ENCODE measurements at places on chromosomes 11 and 22. TPM values are rescaled to one million over a fixed set of nuclear protein-coding genes. Genes with fewer than 3 reads are reported as not detected.

DNA sequence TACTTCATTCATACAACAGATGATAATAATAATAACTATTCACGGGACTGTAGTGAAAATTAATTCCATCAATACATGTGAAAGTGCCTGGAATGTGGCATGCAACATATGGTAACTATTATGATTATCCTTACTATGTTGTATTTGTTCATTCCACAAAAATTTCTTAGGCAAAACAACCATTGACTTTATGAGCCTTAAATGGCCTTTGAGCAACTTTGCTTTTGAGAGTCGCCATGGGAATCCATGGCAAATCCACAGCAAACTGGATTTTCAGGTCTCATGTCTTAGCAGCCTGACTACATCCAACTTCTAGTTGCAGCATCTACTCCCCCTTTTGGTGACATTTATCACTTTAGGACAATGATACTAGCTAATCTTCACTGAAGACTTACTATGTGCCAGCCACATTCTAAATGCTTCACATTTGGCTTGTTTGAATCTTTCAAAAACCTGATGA, 56.8 kb downstream of the SLC1A2 start:
- no peak for DNase-seq

DNA sequence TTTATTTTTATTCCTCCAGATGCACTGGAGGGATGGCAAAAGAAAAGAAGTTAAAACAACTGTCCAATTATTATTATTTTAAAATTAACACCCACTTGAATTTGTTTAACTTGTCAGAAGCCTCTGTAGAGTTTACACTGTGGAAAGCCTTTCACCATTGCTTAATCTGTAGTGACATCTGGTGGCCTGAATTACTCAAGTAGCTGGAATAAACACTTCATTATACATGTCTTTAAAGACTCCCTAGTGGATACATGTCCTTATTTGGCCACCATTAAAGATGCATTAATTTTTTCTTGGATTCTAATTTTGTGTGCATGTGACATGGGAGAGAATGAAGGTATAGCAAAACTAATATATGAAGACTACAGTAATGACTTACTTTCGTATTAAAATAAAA, 1496.5 kb downstream of the FAM181B start:
- no peak for DNase-seq

GRCh38 chr11:118152552-118153471, at the start of gene SCN4B:
TSS of gene SCN4B (minus strand) at chr11:118152823. CDS start at chr11:118152673, 150 bp downstream.
- no peak for DNase-seq

DNA sequence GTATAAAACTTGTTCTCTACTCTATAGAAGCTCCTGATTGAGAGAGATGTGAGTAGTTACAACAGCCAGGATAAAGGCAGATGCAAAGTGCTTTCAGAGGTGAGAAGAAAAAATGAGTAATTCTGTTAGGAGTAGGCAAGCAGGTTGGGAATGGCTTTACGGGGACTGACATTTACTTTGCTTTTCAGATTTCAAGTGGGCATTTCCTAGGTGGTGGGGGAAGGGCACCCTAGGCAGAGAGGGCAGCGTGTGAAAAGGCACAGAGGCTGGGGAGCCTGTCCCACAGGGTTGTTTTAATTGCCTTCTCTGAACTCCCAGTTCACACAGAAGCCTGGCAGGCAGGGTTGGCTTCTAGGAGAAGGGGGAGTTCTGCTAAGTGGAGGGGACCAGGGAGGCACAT, 106.5 kb downstream of the NAV2 start:
- no peak for DNase-seq

DNA sequence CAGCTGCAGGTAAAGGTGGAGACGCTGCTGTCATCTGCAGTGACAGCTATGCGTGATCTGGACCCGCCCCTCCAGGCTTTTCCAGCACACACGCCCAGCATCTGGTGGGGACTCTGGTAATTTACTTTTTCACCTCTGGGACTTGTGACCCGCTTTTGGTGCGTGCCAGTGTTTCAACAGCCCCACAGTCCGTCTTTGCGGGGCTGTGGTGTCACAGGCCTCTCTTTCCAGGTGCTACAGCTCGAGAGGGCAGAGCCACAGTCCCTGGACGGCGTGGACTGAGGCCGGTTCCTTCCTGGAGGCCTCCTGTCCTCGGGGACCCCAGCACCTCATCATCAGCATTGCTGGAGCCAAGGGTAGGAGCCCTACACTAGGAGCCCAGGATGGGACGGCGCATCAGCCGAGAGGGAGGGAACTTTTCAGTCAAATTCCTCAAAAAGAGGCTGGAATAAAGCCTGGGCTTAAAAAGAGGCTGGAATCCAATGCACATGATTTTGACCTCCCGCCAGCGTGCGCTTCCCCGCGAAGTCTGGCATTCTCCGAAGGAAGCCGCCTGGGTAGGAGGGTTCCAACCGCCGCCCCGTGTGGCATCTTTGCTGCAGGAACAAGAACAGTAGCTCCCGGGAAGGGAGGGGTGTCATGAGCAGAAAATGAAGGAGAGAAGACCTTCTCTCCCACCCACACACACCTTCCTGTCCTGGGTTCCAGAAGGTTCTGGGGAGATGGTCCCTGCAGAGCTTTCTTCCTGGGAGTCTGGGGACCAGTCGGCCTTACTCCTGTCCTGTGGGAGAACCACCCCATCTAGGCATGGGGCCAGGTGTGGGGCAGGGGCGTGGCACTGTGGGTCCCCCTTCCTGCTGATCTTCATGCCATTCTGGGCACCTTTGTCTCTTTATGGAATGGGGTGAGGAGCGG, 25.7 kb upstream of the KRTAP5-7 start:
- no peak for DNase-seq

- no peak for DNase-seq
Measured at GRCh38 chr11:127472505-127472904, 471.9 kb upstream of the KIRREL3 start.

DNA sequence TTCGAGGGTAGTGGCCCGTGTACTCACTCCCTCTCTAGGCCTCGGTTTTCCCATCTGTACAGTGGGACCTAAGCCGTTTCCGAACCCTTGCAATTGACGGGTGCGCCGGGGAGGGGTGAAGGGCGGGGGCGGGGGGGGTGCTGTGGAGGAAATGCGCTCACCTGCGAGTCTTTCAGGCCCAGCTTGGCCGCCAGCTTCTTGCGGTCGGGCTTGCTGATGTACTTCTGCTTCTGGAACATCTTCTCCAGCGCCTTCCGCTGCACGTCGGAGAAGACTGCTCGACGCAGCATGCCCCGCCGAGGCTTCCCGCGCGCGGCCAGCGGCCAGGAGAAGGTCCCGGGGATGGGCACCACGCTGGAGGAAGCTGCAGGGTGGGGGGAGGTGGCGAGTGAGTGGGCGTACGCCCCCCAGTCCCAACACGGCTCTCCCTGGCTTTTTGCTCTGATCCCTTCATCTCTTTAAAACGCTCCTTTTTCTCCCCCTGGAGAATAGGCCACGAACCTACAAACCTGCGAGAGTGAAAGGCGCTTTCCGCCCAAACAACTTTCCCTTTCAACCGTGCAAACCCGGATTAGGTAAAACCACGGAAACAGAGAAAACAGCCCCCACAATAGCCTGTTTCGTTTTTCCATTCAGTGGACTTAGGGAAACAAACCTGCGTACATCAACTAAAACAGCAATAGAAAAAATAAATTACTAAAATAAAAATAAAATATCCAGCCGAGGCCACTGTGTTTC, 3.2 kb downstream of the DBX1 start:
- peak; percentile 53 for DNase-seq

- DNase-seq: peak; percentile 35
Measured at GRCh38 chr11:61955422-61956135, 5.4 kb downstream of the BEST1 start.

- no peak for DNase-seq
Measured at GRCh38 chr11:36251823-36252222, 37.4 kb downstream of the COMMD9 start.

DNA sequence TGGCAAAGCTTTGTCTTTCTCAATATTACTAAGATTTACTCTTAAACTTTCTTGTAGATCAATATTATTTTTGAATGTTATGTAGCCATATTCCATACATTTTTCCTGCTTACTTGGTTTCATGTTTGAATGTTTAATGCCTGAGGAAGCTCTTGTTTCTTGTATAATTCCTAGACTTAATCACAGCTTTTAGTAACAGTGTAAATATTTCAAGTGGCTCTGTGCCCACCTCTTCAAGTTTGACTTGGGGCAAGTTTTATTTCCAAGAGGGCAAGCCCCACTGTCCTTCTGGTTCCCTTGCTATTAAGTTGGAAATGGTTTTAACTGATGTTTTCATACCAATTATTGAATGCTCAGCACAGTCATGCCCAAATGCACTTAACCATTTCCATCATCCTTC, 1004.1 kb downstream of the OPCML start:
- DNase-seq: no peak

DNA sequence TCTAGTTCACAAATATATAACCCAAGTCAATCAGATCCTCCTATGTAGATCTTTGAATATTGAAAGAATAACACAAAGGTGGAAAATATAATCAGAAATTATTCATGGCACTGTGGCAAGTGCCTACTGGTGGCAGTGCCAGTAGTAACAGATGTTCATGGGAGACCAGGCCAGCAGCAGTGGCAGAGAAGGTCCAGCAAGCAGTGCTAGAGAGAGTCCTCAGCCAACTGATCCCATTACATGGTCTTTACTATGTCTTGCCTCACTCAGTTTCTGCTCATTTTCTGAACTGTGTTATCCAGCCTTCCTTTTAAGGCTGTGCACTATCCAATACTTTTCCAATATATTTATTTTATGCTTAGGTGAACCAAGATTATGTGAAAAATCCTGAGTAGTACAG, 124.9 kb downstream of the MRTFA start:
- DNase-seq: no peak

GRCh38 chr11:44271286-44271685, 38.7 kb downstream of the ALX4 start:
- DNase-seq: no peak

DNA sequence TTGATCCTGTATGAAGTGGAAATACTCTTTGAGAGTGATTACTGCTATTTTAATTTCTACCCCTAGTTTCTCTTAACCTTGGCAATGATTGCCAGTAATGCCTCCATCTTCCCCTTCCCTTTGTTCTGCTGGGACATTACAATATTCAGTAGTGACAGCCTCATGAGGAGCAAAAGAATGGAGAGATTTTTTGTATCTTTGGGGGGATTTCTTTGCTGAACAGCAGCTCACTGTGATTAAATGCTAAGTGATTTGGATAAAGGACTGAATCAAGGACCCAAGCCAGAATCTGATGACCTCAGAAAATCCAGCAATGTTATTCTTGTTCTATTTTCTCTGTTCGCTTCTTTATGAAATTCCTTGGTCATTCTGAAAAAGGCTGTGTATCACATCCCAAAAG, 7.0 kb upstream of the SLC1A2 start:
- no peak for DNase-seq

- DNase-seq: no peak
Measured at GRCh38 chr11:19919050-19919561, 206.5 kb downstream of the NAV2 start.

GRCh38 chr11:43486141-43486540, 127.4 kb downstream of the TTC17 start:
- no peak for DNase-seq

DNA sequence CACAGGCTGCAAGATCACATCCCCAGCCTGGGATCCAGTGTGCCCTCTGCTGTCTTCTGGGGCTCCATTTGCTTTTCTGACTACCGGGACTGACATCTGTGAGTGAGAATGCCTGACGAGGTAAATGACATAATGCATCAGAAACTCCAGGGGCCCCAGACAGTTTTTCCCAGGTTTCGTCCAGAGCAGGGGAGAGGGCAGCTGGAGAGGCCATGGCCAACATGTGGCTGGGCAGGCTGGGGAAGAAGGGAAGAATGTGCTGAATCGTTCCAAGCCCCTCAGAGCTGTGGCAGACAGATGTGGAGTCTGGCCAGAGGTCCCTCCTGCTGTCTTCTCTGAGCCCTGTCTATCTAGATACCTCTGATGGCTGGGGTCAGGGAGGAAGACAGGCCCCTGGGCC, 163.9 kb downstream of the TRIM29 start:
- no peak for DNase-seq

GRCh38 chr22:49554296-49554625, 273.4 kb downstream of the BRD1 start:
- DNase-seq: no peak

DNA sequence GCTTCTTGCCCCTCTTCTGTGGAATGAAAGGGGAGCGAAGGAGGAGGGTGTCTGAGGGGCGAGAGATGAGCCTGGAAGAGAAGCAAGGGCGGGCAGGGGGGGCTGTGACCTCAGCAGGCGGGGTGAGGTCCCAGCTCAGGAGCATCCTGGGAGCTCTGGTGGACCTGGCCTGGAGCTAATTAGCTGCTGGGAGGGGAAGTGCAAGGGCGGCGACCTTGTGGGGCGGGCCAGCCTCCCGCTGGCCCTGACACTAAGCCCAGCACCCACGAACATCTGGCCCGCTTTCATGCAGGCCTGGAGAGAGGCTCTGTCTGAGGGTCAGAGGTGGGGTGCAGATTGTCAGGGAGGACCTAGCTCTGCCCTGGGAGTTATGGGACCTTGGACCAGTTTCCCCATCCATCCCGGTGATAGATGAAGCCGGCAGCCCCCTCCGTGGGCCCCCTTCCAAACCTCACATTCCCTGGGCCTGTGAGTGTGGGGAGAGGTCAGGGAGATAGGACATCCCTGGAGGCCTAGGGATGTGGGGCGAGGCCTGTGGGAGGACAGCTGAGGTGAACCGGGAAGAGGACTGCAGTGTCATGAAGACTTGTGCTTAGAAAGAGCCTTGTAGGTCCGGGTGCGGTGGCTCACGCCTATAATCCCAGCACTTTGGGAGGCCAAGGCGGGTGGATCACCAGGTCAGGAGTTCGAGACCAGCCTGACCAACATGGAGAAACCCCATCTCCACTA, 28.5 kb upstream of the CD82 start:
- DNase-seq: no peak

GRCh38 chr22:49203859-49204598, 623.6 kb downstream of the BRD1 start:
- DNase-seq: no peak

DNA sequence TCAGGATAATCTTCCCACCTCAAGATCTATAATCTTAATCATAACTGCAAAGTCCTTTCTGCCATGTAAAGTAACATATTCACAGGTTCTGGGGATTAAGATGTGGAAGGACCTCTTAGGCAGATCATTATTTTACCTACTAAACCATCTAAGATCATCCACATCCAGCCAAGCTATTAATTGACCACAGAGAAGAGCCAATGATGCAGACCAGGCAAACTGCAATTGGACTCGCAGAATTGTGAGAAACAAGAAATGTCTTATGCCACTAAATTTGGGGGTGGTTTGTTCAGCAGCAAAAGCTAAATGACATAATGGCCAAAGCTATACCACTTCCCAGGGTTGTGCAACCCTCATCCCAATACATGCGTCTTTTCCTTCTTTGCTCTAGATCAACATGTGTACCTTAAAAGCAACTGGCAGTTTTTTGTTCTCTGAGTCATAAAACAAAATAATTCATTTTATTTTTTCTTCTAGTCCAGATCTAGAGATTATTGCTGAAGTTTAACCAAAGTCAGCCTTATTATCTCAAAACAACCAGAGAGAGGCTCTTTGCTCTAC, 88.7 kb upstream of the CHRM4 start:
- DNase-seq: no peak

DGAT2 gene
- total RNA-seq: 0.37 TPM

HBG2 gene
- not detected for total RNA-seq

APOBEC3F gene
- 48.8 TPM for total RNA-seq

SMC1B gene
- 1.6 TPM for total RNA-seq

ALX4 gene
- total RNA-seq: not detected

OR51B5 gene
- not detected for total RNA-seq

SLC22A6 gene
- total RNA-seq: not detected

GGTLC2 gene
- total RNA-seq: not detected

IL10RA gene
- total RNA-seq: 210 TPM

CSKMT gene
- total RNA-seq: 22.8 TPM
